NCI-H187 (cell line): ENCODE measurements at places on chromosomes 12 and 14.

DNA sequence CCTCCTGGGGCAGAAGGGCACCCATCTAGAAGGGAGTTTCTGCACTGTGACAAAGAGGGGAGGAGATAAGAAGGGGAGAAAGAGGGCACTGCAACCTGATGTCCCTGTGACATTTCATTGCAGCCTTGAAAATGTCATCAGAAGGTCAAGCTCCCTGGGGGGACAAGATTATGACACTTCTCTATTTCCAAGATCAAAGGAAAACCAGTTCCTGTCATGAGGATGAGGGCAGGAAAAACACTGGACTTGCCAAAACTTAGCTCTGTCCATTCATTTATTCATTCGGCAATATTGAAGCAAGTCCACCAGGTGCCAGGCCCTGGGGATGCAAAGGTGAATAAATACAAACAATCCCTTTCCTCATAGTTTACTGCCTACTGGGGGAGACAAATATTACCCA is 138.4 kb upstream of the CDKN3 start:
- no peak for DNase-seq

GRCh38 chr14:96205059-96205977 is 679 bp downstream of the BDKRB2 start:
- DNase-seq = no peak

DNA sequence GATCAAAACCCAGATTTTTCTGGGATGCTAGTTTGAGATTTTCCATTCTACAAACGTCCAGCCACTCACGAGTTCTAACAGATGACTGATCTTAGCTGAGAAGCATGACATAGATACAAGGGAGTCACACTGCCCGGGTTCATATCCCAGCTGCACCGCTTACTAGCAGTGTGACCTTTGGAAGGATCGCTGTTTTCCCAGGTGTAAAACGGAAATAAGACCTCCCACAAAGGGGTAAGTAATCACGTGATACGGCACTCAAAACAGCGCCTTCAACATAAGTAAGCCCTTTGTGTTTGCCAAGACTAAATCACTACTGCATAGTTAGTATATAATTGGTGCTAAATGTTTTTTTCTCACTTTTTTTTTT is 624 bp upstream of the PWP1 start:
- DNase-seq = peak; percentile 64

DNA sequence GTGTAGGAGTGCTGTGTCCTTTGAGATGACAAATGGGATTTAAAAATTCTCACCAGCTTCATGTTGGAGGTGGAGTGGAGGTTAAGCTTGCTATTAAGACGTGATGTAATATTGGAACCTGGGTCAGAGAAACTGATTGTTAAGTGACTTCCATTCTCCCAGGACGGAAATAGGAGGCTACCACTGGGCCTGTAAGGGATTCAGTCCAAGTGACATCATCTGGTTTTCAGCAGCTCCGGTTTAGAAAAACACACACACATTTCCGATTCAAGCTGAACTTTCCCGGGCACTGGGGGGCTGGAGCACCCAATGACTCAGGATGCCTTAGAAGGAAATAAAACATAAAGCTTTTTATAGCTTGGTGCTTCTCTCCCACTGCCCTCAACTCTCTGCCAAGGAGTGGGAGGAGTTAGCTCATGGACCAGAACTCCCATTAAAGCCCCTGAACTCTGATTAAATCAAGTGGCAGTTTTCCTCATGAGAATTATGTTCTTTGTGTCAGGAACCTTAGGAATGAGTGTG is 12.4 kb downstream of the CALM1 start:
- DNase-seq = no peak

- DNase-seq = no peak
These were observed 9.3 kb downstream of the ANKRD33 start for GRCh38 chr12:51897181-51897580.

DNA sequence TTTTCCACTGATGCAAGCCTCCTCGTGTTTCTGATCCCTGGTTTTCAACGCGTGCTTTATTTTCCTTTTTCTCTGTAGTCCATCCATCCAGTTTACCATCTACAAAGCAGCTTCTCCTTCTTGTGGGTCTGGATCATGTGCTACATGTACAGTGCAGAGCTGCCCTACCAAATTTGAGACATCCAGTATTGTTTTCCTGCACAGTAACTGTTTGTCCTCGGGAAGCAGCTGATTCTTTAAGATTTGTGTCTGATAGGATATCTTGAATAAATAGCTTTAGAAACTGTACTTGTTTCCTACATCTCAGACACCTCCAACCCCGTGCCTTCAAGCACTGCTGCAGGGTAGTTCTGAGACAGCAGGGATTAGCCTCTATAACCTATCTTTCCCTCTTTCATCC is 368.1 kb upstream of the FAR2 start:
- DNase-seq = no peak

DNA sequence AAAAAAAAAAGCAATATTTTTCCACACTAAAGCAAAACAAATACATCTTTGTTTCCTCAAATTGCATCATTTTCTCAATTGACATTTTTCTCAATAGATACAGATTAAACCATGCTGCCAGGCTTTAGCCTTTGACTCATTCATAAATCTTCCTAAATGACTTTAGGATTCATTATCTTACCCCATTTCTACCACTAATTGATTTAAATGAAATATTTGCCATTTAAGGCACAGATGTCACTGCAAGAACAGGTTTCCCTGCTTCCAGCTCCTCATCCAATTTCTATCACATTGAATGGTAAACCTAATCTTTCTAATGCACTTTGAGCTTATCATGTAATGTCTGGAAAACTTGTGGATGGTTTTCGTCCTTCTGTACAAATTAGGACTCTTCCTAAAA is 298.7 kb downstream of the RPL10L start:
- DNase-seq = no peak

GRCh38 chr12:103109861-103110260 is 152.4 kb downstream of the ASCL1 start:
- DNase-seq = no peak

- DNase-seq = no peak
These were observed 2.4 kb downstream of the NR4A1 start for GRCh38 chr12:52053536-52054209.

DNA sequence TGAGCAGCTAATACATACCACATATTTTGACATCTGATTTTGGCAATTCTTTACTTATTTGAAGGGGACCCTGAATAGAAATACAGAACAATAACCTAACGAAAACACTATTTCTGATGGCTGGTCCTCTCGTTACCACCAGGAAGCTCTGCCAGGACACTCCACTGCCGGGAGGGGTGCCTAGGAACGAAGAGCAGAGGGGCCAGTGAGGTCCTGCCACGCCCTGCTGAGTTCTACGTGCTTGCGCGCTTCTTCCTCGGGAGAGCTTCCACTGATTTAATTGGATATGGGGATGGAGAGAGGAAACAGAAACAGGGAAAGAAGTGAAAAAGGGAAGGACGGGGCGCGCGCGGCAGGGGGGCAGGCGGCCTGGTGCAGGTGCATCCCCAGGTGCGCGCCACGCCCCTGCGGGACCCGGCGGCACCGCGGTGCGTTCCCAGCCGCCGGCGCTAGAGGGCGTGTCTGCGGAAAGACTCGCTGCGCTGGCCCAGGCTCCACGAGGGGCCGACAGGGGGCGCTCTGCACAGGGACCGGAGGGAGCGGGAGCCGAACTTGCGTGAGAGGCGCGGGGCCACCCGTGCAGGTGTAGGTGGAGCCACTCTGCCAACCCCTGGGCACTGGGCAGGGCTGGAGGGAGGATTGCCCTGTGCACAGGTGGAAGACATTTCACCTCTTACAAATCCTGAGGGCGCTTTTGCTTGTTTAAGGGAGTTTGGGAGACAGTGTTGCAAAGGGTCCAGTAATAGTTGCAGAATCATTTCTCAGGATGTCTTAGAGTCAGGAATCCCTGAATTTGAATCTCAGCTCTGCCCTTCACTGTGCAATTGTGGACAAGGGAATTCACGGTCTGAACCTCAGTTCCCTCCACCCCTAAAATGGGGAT is 986.3 kb upstream of the TMEM132C start:
- DNase-seq = no peak

- DNase-seq = no peak
These were observed 67.0 kb downstream of the ANKRD9 start for GRCh38 chr14:102442241-102443211.

- no peak for DNase-seq
These were observed 556 bp downstream of the MTHFD1 start for GRCh38 chr14:64388533-64389285.

- DNase-seq = no peak
These were observed 17.3 kb downstream of the KLRK1 start for GRCh38 chr12:10372559-10372958.

GRCh38 chr12:57754411-57755193 is at the start of gene MARCHF9:
MARCHF9 (plus strand) TSS chr12:57755103; CDS start chr12:57755529, 426 bp downstream.
- peak; percentile 89 for DNase-seq

DNA sequence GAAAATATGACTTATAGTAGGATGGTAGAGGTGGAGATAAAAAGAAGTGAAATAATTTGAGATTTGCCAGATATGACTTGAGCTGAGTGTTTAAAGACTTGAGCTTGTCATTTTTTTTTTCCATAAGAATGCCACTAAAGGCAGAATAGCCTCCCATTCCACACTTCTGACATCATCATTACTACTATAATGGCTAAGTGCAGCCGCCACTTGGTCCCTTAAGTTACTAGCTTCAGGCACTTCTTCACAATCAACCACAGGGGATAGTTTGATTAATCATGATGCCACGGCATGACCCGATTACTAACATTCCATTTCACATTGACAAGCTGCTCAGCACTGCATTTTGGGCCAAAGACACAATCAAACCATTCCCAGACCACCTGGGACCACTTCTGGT is 127.9 kb downstream of the EFCAB11 start:
- no peak for DNase-seq

DNA sequence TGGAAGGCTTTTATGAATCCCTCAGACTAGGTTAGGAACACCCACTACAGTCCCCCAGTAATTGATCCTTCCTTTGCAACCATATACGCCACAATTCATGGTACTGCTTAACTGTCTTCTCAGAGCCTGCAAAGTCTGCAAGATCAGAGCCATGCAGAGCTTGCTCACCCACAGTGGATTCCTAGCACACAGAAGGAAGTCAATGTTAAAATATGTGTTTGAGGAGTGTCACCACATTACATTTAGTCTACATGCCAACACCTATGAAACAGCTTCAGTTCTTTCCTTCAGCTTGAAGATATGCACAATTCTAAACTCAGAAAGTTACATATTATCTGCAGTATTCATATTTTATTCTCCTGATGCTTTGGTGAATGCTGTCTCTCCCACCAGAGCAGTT is 138.5 kb downstream of the NDUFA12 start:
- DNase-seq = no peak

GRCh38 chr12:125512541-125513298 is 447.5 kb downstream of the AACS start:
- no peak for DNase-seq

DNA sequence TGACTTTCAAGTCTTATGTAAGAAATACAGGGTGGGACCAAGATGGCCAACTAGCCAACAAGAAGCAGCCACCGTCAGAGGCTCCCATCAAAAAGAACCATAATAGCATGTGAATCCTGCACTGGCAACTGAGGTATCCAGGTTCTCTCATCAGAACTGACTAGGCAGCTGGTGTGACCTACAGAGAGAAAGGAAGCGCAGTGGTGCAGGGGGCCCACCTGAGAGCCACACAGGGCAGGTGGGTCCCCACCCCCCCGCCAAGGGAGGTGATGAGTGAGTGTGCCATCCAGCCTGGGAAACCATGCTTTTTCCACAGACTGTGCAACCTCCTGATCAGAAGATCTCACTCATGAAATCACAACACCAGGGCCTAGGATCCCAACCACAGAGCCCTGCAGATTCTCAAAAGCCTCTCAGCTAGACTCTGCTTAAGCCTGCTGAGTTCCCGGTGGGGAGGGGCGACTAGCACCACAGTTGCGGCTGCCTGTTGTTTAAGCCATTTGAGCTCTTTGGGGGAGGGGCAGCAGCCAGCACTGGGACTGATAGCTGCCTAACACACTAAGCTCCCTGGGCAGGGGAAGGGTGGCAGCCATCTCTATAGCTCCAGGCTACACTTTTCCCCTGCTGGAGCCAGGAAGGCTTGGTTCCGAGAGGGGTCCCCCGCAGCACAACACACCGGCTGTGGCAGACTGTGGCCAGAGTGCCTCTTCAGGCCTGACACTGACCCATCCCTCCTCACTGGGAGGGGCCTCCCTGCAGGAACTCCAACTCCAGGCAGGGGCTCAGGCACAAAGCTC is 75.3 kb downstream of the GARIN6 start:
- no peak for DNase-seq

GRCh38 chr12:75662511-75663159 is 151.2 kb upstream of the KRR1 start:
- no peak for DNase-seq

DNA sequence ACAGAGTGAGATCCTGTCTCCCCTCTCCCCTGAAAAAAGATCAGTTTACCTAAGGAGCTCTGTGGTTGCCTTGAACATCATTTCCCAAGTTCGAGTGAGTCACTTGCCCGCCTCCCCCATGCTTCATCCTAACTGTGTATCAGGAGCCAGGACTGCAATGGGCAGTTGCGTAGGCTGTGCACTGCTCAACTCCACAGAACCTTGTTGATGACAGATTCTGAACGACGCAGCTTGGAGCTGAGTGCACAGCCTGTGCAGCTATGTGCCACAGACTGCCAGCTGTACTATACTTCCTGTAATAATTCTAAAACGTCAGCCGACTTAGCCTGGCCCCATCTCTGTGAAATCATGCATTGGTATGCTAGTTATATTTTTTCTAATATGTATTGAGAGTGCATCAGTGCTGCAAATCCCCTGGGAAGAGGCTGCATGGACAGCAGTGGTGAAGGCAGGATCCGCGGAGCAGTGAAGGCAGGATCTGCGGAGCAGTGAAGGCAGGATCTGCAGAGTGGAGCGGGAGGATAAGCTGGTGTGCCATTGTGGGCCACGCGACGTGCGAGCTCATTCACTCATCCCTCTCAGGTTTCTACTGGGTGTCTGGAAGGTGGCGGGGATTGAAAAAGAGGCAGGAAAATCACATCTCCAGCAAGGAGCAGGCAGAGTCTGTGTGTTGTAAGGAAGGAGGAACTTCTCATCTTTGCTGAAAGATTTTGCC is 80.8 kb downstream of the GALNT9 start:
- no peak for DNase-seq

GRCh38 chr12:39372204-39372925 is 70.6 kb downstream of the KIF21A start:
- no peak for DNase-seq

DNA sequence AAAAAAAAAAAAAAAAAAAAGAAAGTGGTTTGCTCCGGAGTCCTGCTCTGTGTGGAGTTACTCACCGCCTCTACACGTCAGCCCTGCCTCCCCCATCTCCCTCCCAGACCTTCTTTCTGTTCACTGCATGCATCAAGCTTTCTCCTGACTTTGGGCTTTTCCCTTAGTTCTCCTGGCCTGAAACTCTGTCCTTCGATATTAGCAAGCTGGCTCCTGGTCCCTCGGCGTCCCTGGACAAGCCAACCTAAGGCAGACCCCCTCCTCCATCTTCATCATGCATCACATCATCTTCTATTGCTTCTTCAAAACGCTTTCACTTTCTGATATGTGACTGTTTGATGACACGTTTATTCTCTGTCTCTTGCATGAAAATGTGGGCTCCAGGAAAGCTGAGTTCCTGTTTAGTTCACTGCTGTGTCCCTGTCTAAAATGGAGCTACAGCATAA is 40.6 kb downstream of the SLC15A4 start:
- DNase-seq = no peak

GRCh38 chr14:75871181-75871880 is 110.5 kb downstream of the TGFB3 start:
- DNase-seq = no peak
